Right lobe of liver (tissue), 6 donors: ENCODE measurements at places on chromosomes 3 and 15. TPM values are rescaled to one million over a fixed set of nuclear protein-coding genes. Genes with fewer than 3 reads are reported as not detected.

ZBED2 gene
- total RNA-seq, result not detected

AADAC gene
- 210 TPM for total RNA-seq

LRRC15 gene
- total RNA-seq, result 0.09 TPM

SLC28A2 gene
- total RNA-seq, result not detected

TMEM207 gene
- total RNA-seq, result not detected

IL17RB gene
- total RNA-seq, result 30.2 TPM

GUCA1C gene
- total RNA-seq, result not detected

CCR9 gene
- total RNA-seq, result not detected

NPAP1 gene
- total RNA-seq, result not detected

FAM3D gene
- not detected for total RNA-seq

LTF gene
- total RNA-seq, result 0.19 TPM

MAPKBP1 gene
- total RNA-seq, result 4.3 TPM

RPL39L gene
- 1.2 TPM for total RNA-seq

KLHL40 gene
- total RNA-seq, result 0.19 TPM

FSTL1 gene
- total RNA-seq, result 48.0 TPM

RTP1 gene
- total RNA-seq, result not detected

C2CD4A gene
- total RNA-seq, result 0.53 TPM

KNL1 gene
- total RNA-seq, result 6.2 TPM

FAM162A gene
- 26.9 TPM for total RNA-seq

PLCB2 gene
- 8.1 TPM for total RNA-seq

CHRM5 gene
- not detected for total RNA-seq

CLSTN2 gene
- total RNA-seq, result 1.0 TPM

PIGZ gene
- total RNA-seq, result 2.4 TPM

BLM gene
- total RNA-seq, result 0.20 TPM

PRTG gene
- total RNA-seq, result 0.06 TPM

FGF12 gene
- 0.29 TPM for total RNA-seq

CRABP1 gene
- total RNA-seq, result not detected

CHRNA5 gene
- total RNA-seq, result 0.56 TPM

MKRN3 gene
- total RNA-seq, result not detected

LDHAL6B gene
- total RNA-seq, result not detected
